HT-29 (cell line): ENCODE measurements at places on chromosomes 7 and 10. TPM values are rescaled to one million over a fixed set of nuclear protein-coding genes. Genes with fewer than 3 reads are reported as not detected.

DNA sequence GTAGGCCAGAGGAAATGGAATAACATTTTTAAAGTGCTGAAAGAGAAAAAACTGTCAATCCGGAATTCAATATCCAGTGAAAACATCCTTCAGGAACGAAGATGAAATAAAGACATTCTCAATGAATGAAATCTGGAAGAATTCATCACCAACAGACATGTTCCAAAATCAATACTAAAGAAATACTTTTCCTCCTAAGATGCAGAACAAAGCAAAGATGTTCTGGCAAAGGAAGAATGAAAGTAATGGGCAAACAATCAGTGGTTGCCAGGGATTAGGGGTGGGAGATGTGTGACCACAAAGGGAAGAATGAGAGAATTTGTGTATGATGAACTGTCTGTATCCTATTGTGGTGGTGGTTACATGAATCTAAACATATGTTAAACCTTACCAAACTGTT, 52.8 kb upstream of the EEPD1 start:
- DNase-seq = no peak

GRCh38 chr10:69232736-69233480, 12.8 kb downstream of the HKDC1 start:
- no peak for DNase-seq

DNA sequence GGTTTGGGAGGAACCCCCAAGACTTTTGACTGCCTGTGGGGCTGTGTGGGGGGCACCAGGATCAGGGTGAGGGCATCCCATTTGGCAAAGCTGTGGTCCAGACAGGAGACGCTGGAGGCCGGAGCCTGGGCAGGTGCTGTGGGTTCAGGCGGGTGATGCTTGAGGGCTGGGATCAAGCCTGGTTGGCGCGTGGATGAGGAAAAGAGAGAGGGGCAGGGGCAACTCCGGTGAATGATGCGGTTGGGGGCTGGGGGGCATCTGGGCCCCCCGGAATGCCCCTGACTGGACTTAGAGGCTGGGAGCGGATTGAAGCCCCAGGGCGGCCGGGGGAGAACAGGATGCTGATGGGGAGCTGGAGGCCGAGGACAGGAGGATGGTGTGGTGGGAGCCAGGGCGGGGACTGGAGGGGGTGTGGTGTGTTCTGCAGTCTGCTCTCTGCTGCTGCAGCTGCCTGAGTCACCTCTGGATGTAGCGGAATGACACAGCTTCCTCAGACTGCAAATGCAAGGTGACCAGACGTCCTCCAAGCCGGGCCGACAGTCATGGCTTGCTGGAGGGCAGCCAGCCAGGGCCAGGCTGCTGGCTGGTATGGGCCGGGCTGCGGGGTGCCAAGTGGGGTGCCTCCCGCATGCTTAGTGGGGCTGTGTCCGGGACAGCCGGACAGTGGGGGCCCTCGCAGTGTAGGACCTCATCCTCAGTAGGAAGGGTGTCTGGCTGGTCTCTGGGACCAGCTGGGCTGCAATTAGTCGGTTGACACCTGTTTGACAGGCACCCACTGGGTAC, 3.2 kb downstream of the MAFK start:
- DNase-seq = peak; percentile 62

DNA sequence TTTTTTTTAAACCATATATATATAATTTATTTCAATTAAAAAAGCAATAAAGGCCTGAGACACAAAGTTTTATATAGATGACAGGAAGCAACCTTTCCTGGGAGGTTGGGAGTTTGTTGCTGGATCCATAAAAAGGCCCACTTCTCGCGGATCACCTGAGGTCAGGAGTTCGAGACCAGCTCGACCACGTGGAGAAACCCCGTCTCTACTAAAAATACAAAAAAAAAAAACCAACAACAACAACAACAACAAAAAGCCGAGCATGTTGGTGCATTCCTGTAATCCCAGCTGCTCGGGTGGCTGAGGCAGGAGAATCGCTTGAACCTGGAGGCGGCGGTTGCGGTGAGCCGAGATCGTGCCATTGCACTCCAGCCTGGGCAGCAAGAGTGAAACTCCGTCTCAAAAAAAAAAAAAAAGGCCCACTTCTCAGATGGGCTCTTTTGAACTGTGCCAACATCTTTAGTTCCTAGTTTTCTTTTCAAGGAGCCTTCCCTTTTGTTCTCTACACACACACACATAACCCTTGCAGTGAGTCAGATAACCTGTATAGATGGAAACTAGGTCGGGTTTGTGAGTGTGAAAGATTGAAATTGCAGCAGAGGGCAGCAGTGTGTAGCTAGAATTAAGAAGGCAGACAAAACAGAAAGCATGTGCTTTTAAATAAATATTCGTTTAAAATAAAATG, 1.2 kb upstream of the SMNDC1 start:
- peak; percentile 82 for DNase-seq

GRCh38 chr7:90951986-90952954, 312.0 kb upstream of the FZD1 start:
- DNase-seq = no peak

DNA sequence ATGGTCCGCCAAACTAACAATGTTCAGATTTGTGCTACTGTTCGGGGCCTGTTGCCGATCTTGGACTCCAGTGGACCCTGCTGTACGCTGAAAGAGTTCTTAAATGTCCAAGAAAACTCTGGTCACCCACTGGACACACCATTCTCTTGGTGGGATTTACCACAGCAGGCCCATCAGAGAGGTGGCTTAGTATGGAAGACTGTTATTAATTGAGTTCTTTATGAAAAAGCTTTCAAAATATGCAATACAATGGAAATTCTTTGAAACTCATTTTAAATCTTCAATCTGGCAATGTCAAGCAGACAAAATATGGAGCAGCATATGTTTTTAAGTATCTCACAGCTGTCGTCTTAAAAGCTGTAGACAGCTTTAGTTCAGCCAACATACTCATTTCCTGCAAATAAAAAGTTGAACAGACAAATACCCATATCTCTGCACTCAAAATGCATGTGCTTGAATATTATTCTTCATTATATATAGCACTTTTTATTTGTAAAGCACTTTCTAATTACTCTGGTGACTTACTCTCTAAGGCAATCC, 37.4 kb upstream of the GRM8 start:
- no peak for DNase-seq

DNA sequence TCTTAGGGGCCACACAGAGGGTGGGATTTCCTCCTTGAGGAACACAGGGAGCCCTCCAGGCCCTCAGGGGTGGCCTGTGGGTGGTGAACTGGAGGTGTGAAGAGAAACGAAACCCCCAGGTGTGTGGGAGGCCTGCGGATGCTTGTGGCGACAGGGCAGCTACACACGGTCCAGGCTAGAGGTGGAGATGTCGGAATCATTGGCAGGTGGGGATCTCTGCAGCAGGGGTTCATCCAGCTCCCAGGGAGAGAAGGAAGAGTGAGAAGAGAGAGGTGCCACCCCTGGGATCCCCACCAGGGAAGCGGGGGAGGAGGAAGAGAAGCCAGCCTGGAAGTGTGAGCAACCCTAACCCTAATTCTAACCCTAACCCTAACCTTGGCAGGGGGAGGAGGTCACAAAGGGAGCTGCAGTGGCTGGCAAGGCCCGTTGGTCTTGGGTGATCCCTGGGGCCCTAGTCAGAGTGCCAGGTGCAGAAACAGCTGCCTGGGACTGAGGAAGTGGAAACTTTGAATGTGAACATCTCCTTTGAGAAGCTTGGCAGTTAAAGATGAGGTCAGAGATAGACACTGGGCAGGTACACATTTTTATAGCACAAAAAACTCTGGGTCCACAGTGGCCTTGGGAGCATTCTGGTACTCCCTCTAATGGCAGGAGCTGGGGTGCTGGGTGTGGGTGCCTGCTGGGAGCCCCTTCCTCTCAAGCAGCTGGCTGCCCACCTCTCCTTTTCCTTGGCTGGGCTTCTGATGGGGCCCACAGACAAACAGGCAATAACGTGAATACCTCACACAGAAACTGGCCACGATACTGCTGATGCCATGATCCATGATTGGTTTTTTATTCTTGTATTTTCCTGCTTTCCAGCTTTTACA, 6.8 kb upstream of the AEBP1 start:
- DNase-seq = no peak

GRCh38 chr10:25465582-25466372, 291.0 kb downstream of the GPR158 start:
- peak; percentile 80 for DNase-seq

GRCh38 chr7:26461518-26461917, 169.9 kb downstream of the SNX10 start:
- DNase-seq = no peak

DNA sequence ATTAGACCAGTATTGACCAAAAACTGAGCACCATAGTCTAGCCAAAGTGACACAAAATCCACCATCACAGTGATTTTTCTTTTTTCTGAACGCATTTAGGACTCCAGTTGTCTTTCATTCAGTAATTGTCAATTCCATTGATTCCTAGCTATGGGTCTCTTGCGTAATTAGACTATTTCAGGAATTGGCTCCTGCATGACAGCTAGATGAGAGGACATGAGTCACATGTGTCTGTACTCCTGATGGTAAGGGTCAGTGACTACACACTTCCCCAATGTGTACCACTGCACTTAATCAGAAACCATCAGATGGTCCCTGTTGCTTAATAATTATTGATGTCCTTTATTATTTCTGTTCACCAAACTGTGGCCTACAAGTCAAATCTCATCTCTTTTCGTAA, 469.5 kb downstream of the POM121L12 start:
- DNase-seq = no peak

DNA sequence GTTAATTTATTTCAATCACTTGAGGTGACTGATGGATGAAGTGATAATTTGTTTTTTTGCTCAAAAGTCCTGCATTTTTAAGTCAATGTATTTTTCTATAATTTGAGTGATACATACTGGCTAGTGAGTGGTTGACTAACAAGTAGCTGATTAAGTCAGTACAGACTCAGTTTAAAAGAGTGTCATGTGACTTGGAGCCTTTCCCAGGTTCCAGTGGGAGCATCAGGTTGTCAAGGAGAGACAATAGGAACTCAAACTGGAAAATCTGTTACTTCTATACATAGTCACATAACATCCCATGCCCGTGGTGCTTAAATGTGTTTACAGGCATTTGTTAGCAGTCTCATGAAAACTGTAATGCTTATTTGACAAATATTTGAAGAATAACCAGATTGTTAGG, 154.7 kb downstream of the ANK3 start:
- DNase-seq = no peak

DNA sequence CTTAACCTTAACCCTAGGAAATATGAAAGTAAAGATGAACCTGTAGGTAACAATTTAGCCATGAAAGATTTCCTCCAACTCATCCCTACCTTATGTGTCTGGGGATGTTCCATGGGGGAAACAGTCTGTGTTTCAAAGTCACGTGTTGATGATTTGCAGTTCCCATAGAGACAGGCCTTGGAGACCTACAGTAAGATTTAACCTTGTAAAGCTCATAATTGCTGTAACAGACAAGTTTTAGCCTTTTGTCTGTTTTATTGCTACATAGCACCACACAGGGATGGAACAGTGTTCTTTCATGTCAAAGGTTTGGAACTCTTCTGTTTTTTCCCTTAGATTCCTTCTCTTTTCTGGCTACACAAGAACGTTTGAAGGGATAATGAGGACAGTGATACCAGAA, 35.2 kb upstream of the ITGA8 start:
- no peak for DNase-seq

DNA sequence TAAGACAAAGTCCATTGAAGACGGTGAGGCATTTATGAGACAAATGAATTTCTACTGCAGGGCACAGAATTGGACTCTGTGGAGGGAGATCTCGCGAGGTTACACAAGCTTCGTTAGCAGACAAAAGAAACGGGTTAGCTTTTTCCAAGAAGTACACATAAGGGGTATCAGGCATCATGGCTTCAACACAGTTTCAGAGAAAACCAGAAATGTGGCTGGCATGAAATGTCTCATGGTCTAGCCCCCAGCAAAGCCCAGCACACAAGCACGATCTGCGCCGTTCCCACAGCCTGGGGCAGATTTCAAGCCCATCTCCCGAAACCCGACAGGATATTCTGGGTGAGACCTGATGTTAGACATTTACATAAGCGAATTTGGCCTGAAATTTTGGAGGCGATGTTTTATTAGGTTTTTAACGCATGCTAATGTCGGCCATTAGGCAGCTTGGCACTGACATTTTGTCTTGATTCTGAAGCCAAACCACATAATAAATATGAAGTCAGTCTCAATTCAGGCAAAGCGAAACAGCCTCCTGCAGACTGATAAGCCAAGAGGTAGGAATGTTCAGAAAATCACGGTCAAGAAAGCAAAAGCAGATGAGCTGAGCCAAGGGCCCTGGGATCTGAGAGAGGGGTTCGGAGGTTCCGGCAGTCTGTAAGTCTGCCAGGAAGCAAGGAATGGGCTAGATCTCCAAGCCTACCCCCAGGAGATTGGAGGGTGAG, 240.5 kb downstream of the PRPF18 start:
- DNase-seq = no peak

- DNase-seq = no peak
Measured at GRCh38 chr7:14690075-14690474, 212.5 kb downstream of the DGKB start.

GRCh38 chr10:127314797-127315196, 118.4 kb upstream of the INSYN2A start:
- no peak for DNase-seq

DNA sequence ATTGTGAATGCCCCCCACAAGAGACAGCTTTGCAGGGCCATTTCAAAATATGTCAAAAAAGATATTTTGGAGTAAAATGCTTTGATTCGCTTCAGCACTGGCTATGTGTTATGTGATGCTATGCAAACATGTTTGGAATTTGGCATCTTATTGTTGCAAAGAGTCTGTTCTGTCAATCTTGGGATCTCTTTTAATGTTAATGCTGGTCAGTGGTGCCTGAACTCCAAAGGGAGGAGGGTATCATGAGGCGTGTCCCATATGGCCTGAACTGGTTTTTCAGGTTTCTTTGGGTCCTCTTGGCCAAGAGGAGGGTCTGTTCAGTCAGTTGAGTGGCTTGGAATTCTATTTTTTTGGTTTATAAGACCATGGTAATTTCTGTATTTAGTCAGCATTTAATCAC, 81.4 kb downstream of the HECW1 start:
- no peak for DNase-seq

GRCh38 chr10:97196223-97197029, 10.7 kb upstream of the SLIT1 start:
- peak; percentile 63 for DNase-seq

- no peak for DNase-seq
Measured at GRCh38 chr7:18145160-18145559, 117.5 kb upstream of the PRPS1L1 start.

- no peak for DNase-seq
Measured at GRCh38 chr10:121378251-121378801, 219.9 kb downstream of the FGFR2 start.

Gene EPHB6
- 35.9 and 45.9 TPM in 2 replicates for total RNA-seq

Gene AS3MT
- not detected in 2 replicates for total RNA-seq

Gene INTS15
- 27.6 and 29.5 TPM in 2 replicates for total RNA-seq

Gene HEPACAM2
- total RNA-seq = 1.9 and 2.3 TPM in 2 replicates

Gene NXPH1
- not detected in 2 replicates for total RNA-seq

Gene OR2A7
- 0.86 and 1.8 TPM in 2 replicates for total RNA-seq

Gene SYT15B
- total RNA-seq = not detected in 2 replicates

Gene SOSTDC1
- total RNA-seq = 21.1 and 22.2 TPM in 2 replicates

Gene PIK3AP1
- 10.7 and 12.8 TPM in 2 replicates for total RNA-seq

Gene CUTC
- total RNA-seq = 7.1 and 8.1 TPM in 2 replicates

Gene CD36
- total RNA-seq = not detected in 2 replicates

Gene TSPAN12
- total RNA-seq = 32.6 and 40.4 TPM in 2 replicates

Gene SPDYE16
- 0.15 and 0.63 TPM in 2 replicates for total RNA-seq
